ENCODE measurements at places on chromosomes 1 and 21. TPM values are rescaled to one million over a fixed set of nuclear protein-coding genes. Genes with fewer than 3 reads are reported as not detected.

- peaks cover 57% of the 10 kb centered on the region for H3K4me1 ChIP-seq
- no peaks in the 10 kb centered on the region for H3K27me3 ChIP-seq
- peaks cover 21% of the 10 kb centered on the region for H3K36me3 ChIP-seq
- H3K27ac ChIP-seq = no peak within 1 kb of the TSS
- DNase-seq = peak; percentile 91
Observed at GRCh38 chr1:37474046-37474696, at the start of gene ZC3H12A. Gene ZC3H12A (plus strand): TSS chr1:37474580. CDS start chr1:37475497, 917 bp downstream.

Gene AADACL3
- not detected for polyA plus RNA-seq

Gene TDRD10
- 2.6 TPM for polyA plus RNA-seq

Gene TOR1AIP2
- polyA plus RNA-seq = 23.6 TPM

DNA sequence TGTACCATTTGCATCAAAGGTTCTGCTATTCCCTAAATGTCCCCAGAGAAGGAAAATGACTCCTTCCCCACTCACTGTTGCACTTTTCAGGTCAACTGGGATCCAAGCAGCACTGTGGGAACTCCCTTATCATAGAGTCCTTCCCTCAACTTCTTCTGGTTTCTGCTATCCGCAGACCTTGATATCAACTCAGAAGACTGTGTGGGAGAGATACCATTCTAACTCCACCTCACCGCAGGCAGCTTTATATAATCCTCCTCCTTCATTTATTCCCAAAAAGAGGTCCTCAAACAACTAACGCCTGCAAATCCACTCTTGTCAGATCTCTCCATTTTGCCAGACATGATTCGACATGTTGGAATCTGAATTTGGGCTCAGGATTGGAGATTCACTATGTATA, 27.3 kb downstream of the LHX9 start:
- no peaks in the 10 kb centered on the region for H3K4me1 ChIP-seq
- H3K27ac ChIP-seq = no peak overlapping the region
- no peak overlapping the region for H3K4me3 ChIP-seq
- DNase-seq = no peak
- no peaks in the 10 kb centered on the region for H3K27me3 ChIP-seq

Gene SPATA45
- polyA plus RNA-seq = not detected

DNA sequence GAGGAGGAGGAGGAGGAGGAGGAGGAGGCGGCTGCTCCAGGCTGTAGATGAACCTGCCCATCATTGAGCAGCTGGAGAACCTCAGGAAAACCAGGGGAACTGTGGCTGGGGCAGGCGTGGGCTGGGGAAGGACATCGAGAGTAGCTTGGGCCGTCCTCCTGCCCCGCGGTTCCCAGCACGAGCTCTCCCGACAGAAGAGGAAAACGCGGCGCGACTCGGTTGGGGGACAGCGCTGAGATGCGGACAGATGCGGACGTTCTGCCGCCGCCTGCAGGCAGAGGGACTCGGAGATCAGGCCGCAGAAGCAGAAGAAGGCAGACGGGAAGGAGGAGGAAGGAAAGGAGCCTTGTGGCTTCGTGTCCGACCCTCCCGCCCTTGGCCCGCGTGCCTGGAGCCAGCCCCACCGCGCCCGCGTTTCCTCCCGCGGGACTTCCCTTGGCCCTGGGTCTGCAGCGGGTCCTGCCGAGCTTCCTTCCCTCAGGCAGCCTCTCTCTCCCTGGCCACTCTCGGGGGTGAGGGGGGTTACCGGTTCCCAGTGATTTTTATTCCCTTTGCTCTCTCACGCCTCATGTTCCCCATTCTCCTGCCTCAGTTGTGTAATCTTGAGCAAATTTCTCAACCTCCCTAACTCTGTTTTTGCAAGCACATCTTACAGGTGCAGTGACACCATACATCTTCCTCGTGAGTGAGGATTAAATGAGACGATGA, 1.7 kb upstream of the TNFRSF9 start:
- H3K4me3 ChIP-seq = peak overlapping the region; percentile 22
- DNase-seq = peak; percentile 76
- H3K27ac ChIP-seq = no peak overlapping the region
- no peaks in the 10 kb centered on the region for H3K36me3 ChIP-seq
- peaks cover 3% of the 10 kb centered on the region for H3K4me1 ChIP-seq
- H3K27me3 ChIP-seq = peaks cover 30% of the 10 kb centered on the region

- H3K36me3 ChIP-seq = no peaks in the 10 kb centered on the region
- H3K4me3 ChIP-seq = peak overlapping the region; percentile 56
- DNase-seq = peak; percentile 49
- peaks cover 32% of the 10 kb centered on the region for H3K4me1 ChIP-seq
- peaks cover 84% of the 10 kb centered on the region for H3K27me3 ChIP-seq
- peak overlapping the region; percentile 31 for H3K27ac ChIP-seq
Observed at GRCh38 chr1:217134857-217135568, 411.8 kb upstream of the ESRRG start.

Gene HES3
- not detected for polyA plus RNA-seq

Gene KIF26B
- polyA plus RNA-seq = 0.90 TPM

GRCh38 chr1:109040989-109041620, 797 bp downstream of the WDR47 start:
- peak overlapping the region; percentile 69 for H3K27ac ChIP-seq
- H3K36me3 ChIP-seq = no peaks in the 10 kb centered on the region
- no peaks in the 10 kb centered on the region for H3K27me3 ChIP-seq
- peak; percentile 46 for DNase-seq

DNA sequence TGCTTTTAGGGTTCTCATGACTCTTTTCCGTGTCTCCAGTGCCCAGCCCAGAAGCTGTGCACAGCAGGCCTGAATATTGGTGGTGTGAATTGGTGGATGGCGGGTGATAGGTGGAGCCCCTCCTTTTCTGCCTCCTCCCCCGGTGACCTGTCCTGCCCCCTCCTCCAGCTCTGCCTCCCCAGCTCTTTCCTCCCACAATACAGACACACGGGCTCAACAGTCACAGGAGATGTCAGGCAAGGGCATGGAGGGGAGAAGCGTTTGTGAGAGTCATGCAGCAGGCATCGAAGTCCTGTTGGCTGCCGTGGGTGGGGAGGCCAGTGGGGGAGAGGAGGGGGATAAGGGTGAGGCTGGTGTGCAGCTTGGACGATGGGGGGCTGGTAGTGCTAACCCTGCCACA, 17.3 kb upstream of the TTC4 start:
- no peaks in the 10 kb centered on the region for H3K36me3 ChIP-seq
- no peaks in the 10 kb centered on the region for H3K4me1 ChIP-seq
- no peak overlapping the region for H3K4me3 ChIP-seq
- no peak for DNase-seq
- no peak overlapping the region for H3K27ac ChIP-seq
- H3K27me3 ChIP-seq = no peaks in the 10 kb centered on the region

DNA sequence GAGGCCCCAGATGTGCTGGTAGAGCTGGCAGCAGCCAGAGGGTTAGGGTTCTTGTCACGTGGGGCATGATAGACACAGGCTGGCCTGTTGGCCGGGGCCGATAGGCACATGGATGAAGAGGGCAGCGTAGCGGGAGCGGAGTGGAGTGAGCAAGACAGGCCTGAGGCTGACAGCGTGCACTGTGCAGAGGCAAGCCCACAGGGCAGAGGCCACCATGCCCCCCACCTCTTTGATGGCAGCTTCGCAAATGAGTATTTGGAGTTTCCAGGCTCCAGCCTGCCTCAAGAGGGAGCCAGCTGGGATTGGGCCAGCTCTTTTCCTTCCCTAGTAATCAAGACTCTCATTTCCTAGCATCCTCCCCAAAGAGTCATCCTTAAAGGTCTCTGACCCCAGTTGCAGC, 43.5 kb downstream of the TMCC2 start:
- peaks cover 36% of the 10 kb centered on the region for H3K36me3 ChIP-seq
- no peak overlapping the region for H3K27ac ChIP-seq
- peak; percentile 35 for DNase-seq
- H3K4me3 ChIP-seq = no peak overlapping the region
- peaks cover 14% of the 10 kb centered on the region for H3K4me1 ChIP-seq

GRCh38 chr1:200890818-200891773, 3.6 kb upstream of the INAVA start:
- peak overlapping the region; percentile 54 for H3K4me3 ChIP-seq
- peaks cover 46% of the 10 kb centered on the region for H3K27me3 ChIP-seq
- no peak overlapping the region for H3K27ac ChIP-seq

Measured in muscle of leg (tissue), 16 donors.